MG63 (cell line): ENCODE measurements at places on chromosomes 7 and 10. TPM values are rescaled to one million over a fixed set of nuclear protein-coding genes. Genes with fewer than 3 reads are reported as not detected.

The HOXA1 gene
- total RNA-seq: 0.27 and 1.1 TPM in 2 replicates

The CDC14C gene
- 0.12 TPM in 1 of 2 replicates, not detected in the other for total RNA-seq

The PNLIPRP2 gene
- not detected in 2 replicates for total RNA-seq

The CYP26A1 gene
- 0.30 and 0.32 TPM in 2 replicates for total RNA-seq

The SKIDA1 gene
- 2.0 and 3.1 TPM in 2 replicates for total RNA-seq

The TDRD1 gene
- total RNA-seq: not detected in 2 replicates

DNA sequence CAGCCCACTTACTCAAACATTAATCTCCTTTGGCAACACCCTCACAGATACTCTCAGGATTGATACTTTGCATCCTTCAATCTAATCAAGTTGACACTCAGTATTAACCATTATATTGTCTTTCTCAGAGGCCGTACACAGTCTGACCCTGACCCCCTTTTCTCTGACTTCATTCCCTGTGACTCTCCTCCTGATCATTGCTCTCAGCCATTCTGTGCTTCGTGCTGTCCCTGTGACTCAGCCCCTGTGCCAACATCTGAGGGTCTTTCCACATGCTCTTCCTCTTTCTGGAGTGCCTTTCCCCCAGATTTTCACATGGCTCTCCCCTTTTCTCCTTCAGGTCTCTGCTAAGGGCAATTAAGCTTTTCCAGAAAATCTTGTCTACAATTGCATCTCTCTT, 289.0 kb upstream of the PHYHIPL start:
- no peak for DNase-seq

DNA sequence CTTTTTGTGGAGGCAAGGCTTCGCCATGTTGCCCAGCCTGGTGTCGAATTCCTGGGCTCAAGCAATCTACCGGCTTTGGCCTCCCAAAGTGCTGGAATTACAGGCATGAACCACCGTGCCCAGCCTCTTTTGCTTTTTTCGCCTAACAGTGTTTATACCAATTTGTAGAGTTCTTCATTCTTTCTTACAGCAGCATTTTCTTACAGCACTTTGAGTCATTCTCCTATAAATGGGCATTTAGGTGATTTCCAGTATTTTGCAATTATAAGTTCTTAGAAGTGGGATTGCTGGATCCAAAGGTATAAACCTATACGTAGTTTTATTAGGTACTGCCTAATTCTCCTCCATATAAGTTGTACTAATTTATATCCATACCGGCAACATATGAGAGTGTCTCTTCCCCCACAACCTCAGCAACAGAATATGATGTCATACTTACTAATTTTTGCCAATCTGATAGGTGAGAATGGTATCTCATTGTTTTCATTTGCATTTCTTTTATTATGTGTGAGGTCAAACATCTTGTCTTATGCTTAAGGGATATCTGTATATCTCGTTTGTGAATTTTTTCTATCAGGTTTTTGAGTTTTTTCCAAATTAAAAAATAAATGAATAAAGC, 39.1 kb downstream of the SUFU start:
- no peak for DNase-seq

- no peak for DNase-seq
Measured at GRCh38 chr7:46885167-46885566, 696.7 kb downstream of the TNS3 start.

DNA sequence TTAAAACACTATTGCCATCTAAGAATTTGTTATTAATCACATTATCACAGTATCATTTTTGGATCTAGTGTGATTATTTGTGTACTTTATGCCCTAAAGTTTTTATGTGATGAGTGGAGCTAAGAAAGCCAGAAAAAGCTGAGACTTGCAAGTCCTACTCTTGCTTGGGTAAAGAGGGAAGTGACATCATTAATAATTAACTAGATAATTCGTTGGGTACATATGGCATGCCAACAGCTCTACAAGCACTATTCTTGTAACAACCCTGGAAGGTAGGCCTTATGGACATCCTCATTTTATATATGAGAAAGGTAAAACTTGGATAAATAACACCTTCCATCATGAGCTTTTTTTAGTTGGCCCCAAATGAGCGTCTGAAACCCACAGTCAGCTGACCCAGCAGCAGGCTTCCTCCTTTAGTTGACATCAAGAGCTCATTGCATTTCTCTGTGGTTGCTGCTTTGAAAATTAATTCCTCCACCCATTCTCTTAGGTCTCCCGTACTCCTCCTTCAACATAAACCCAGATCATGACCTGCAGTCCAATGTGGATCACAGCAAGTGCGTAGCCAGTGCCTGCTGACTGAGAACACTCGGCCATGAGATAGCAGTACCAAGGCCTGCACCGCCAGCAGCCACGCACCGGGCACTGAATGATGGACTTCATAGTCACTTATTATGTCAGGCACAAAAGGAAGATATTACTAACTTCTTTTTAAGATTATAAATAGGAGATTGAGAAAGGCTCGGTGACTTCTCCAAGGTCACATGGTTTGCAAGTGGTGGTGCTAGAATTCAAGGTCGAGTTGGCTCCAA, 292.0 kb upstream of the AOAH start:
- DNase-seq: no peak

DNA sequence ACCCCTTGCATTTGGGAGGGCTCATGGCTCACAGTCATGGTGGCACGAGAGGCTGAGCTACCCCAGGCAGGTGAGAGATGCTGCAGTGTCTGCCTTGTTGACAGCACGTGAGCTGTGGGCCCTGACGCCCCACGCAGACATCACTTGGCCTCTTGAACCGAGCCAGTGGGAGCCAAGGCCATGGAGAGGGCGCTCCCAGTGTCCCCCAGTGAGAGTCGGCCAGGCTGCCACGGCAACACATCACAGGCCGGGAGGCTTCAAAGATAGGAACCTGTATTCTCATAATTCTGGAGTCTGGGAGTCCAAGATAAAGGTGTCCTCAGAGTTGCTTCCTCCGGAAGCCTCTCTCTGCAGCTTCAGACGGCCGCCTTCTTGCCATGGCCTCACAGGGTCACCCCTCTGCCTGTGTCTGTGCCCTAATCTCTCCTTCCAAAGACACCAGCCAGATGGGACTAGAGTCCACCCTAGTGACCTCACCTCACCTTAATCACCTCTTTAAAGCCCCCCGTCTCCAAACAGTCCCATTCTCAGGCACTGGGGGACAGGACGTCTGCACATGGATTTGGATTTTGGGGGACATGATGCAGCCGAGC, 119.6 kb downstream of the KLF6 start:
- DNase-seq: no peak

GRCh38 chr7:38179776-38180226, 1.8 kb downstream of the STARD3NL start:
- no peak for DNase-seq

DNA sequence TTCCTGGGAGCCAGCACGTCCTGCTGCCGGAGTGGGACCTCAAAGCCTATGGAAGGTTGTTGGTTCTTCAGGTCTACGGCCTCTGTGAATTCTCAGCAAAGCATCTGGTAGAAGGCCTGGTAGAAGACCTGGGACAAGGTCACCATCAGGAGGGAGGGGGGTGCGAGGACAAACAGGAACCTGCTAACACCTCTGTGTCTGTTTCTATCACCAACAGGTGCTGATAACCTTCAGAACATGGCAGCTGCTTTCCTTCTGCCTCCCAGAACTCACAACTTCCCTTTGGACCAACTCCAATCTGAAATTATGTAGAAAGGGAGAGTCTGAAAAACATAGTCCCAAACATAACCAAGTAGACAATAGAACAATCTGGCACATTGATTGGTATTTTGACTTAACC, 8.3 kb upstream of the MET start:
- no peak for DNase-seq

- DNase-seq: no peak
Measured at GRCh38 chr10:78798976-78799730, 269.6 kb upstream of the ZMIZ1 start.

GRCh38 chr7:27523321-27523720, 139.4 kb downstream of the HIBADH start:
- DNase-seq: no peak
